ENCODE measurements at places on chromosomes 4 and X. TPM values are rescaled to one million over a fixed set of nuclear protein-coding genes. Genes with fewer than 3 reads are reported as not detected.
A peak's percentile ranks its signal among the peaks of the same experiment; 100 is the strongest.

The NUDT10 gene
- total RNA-seq: 39.1 TPM

The ABCB7 gene
- 46.8 TPM for total RNA-seq

The RNF150 gene
- total RNA-seq: 34.5 TPM

DNA sequence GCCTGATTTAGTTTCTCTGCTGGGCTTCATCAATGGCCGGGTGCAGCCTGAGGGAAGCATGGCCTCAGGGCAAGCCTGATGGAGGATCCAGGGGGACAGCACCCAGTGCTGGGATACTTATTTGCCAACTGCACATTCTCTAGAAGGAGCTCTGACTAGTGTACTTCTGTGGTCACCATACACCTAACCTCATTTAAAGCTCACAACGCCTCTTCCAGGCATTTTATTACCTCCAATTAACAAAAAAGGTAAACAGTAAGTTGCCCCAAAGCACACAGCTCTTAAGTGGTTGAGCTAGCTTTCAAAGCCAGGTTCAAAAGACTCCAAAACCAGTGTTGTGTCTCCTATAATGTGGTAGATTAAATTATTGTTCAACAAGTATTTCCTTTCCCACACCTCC lies 26.8 kb upstream of the ATXN3L start:
- no peak for DNase-seq

DNA sequence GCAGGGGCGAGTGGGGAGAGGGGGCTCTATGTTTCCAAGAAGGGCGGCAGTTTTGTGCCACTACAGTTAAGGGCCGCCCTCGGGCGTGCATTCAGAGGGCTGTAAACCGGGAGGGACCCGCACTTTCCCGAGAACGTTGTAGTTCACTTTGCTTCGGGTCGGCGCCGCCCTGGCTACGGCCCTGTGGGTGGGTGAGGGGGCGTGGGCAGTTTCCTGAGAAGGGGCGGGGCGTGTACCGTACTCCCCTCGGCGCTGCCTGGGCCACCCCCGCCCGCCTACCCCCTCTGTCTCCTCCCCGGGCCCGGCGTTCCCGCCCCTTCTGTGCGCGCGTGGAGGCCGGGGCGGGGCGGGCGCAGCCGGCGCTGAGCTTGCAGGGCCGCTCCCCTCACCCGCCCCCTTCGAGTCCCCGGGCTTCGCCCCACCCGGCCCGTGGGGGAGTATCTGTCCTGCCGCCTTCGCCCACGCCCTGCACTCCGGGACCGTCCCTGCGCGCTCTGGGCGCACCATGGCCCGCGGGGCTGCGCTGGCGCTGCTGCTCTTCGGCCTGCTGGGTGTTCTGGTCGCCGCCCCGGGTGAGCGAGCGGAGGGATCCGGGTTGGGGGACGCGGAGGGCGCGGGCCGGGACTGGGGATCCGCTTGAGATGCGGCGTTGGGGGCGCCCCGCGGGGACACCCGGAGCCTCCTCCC lies at the start of gene CD99:
Gene CD99 (plus strand): TSS at position 440 of the 687 bp plus-strand sequence. CDS start 66 bp downstream, at position 506.
- DNase-seq: no peak

- DNase-seq: no peak
Measured at GRCh38 chr4:120683897-120684540, 238.5 kb downstream of the PRDM5 start.

DNA sequence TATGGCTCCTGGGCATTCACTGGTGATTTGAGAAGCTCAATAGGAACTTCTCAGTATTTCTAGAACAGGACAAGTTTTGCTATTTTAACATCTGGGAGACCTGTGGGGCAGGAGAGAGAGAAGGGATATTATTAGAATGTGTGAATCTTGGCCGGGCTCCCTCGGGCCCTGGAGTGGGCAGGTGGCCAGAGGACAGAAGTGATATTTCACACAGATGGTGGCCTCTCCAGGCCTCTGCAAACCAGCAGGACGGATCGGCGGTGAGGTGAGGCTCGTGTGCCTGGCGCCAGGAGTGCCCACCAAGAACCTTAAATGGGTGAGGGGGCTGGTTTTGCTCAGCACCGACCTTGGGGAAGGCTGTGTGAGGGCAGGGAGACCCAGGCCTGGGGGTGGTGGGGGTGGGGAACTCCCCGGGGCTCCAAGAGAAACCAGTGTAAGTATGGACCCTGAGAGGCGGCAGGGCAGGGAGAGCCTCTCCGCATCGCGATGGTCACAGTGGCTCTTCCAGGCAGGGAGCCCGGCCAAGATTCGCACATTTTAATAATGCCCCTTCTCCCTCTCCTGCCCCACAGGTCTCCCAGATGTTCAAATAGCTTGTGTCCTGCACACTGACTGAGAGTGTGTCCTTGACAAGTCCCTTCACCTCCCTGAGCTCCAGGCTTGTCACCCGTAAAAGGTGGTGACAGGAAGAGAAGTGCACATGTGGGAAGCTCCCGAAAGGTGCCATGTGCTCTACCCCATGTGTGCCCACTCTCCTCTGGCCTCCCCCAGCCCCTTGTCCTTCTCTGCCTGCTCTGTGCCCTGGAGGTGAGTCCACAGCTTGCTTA lies 64.9 kb downstream of the SORCS2 start:
- no peak for DNase-seq

- no peak for DNase-seq
Measured at GRCh38 chrX:17597327-17597726, 140.0 kb upstream of the SCML1 start.

DNA sequence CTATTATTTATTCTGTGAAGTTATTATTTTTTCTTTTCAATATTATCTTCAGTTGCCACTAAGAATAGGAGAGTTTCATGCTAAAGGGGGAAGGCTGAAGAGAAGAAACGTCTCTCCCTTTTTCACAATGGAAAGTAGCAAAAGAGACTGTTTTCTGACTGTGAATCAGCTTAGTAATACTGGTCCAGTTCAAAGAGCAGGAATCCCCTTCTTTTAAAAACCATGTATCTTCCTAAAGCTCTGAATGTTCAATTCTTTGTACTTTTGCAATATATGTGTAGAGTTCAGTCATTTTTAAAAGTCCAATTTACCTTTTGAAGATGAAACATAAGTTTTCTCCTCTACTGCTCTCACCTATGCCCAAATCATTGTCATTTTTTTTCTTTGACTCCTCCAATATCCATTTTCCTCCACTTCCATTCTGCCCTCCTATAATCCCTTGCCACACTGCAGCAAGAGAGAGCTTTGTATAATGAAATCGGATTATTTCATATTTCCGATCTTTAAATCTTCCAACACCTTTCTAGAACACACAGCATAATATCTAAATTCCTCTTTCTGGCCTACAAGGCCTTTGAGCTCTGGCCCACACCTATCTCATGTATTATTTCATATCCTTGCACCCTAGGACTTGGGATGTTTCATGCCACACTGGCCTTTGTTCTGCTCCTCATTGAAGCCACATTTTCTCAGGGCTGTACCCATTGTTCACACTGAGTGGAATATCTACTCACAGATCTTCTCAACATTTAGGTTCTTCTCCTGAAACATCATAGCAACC lies 195.3 kb downstream of the CAMK2D start:
- no peak for DNase-seq

GRCh38 chrX:25277574-25277973 lies 261.8 kb upstream of the ARX start:
- no peak for DNase-seq

GRCh38 chr4:61318431-61318830 lies 118.3 kb downstream of the ADGRL3 start:
- DNase-seq: no peak

- DNase-seq: no peak
Measured at GRCh38 chr4:169256856-169257761, 13.6 kb downstream of the SH3RF1 start.

The DMP1 gene
- 0.16 TPM for total RNA-seq

The POU3F4 gene
- 12.6 TPM for total RNA-seq

GRCh38 chr4:102560115-102560514 lies 59.0 kb downstream of the NFKB1 start:
- no peak for DNase-seq

- no peak for DNase-seq
Measured at GRCh38 chr4:166882221-166882620, 352.1 kb downstream of the SPOCK3 start.

DNA sequence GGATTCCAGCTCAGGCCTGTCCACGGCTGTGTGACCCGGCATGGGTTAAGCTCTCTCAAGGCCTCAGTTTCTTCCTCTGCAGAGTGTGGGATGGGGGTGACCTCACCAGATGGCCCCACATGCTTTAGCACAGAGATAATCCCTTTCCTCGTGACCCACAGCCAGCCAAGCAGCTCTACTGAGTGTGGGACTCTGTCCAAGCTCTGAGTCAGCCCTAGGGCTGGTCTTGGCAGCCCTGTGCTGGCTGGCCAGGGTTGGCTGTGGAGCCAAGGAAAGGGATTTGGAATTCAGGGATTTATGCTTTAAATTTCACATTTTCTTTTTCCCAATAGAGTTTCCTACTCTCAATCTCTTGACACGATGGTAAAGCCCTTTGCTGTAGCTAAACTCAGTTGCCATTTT lies 19.7 kb upstream of the SPON2 start:
- peak; percentile 81 for DNase-seq

DNA sequence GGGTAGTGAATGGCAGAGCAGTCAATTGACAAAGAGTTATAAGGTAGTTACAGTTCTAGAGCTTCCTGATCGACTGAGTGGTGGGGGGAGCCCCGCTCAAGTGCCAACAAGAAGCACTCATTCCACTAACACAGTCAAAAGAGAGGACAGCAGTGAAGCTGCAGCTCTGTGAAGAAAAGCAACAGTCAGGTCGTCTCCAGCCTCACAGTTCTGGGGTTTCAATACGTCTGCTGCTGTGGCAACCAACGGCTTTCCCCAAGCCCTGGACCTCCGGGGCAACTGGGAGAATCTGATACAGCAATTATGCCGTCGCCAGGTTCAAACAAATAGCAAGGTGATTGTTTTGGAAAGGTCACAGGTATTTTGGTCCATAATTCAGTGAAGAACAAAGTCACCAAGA lies 30.8 kb downstream of the GPM6B start:
- DNase-seq: no peak

The PNCK gene
- 27.5 TPM for total RNA-seq

The CEP135 gene
- 42.0 TPM for total RNA-seq

DNA sequence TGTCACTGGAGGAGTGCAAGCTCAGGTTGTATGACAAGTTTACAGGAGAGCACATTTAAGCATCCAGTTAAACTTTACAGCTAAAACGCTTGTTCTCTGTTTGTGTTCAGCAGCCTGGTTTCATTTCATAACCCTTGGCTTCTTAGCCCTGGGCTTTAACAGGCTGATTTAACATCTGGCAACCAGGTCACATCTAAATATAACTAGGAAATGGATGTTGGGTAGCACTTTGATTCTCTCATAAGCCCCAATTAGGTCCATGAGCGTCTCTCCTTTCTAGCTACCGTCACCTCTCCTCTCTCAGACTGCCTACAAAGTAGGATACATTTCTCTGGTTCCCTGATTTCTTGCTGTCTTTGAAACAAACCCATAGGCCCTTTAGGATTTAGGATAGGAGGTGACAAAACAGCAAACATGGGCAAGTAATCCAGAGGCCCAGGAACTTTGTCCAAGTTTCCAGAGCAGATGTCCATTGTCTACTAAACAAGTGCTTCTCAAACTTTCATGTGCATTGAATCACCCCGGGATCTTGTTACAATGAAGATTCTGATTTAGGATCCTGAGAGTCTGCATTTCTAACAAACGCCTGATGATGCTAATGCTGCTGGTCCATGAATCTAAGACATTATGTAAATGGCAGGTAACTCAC lies 22.5 kb downstream of the OTUD6A start:
- DNase-seq: no peak

DNA sequence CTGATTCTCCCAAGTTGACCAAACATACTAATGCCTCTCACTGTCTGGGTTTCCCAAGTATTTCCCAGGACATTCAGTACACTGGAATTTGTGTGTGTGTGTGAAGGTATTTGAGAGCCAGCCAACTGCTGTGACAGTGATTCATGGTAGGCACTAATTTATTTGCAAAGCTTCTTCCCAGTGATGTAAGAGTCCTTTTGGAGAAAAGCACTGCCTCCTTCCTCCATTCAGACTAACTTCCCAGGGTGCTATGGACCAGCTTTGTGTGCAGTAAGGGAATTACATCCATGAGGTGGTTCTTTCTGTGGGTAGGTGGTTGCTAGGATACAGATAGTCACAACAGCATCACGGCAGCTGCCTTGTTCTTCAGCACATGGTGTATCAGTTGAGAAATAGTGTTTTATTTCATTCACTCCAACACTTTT lies 8.7 kb downstream of the EGF start:
- peak; percentile 3 for DNase-seq

The MAGEA9B gene
- not detected for total RNA-seq

- no peak for DNase-seq
Measured at GRCh38 chr4:143358923-143359643, 22.4 kb downstream of the GAB1 start.

DNA sequence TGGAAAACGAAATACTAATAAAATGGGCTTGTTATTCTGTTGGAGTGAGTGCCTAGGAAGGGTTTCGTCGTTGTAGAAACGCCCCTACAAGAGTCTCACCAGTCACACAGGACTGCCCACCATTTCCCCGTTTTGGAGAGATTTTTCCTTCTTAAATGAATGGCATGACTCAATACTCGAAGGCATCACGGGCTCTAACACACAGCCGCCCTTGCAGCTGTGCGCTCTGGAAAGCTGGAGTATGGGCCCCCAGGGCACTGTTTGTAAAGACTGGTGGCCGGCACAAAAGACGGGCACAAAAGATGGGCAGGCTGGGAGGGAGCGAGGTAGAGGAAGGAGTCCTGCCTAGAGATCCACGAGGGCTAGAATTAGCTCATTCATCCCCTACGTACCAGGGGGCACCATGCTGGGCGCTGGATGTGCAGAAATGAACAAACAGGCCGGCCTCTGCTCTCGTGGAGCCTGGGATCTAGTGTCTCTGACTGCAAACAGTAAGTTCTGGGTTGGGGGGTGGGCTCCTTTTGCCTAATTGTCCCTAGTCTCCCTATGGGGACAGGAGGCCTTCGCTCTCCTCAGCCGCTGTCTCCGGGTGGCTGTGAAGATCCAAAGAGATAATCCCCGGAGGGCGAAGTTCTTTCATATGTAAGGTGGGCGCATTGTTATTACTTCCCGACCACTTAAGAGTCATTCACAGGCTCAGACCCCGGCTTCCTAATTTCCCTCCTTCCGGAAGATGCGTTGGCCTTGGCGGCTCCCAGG lies 1.0 kb upstream of the SFRP2 start:
- DNase-seq: no peak

The MRFAP1L1 gene
- total RNA-seq: 90.8 TPM

- DNase-seq: no peak
Measured at GRCh38 chr4:3706565-3707422, 59.4 kb upstream of the ADRA2C start.

- DNase-seq: no peak
Measured at GRCh38 chrX:101385026-101385684, 836 bp downstream of the BTK start.

DNA sequence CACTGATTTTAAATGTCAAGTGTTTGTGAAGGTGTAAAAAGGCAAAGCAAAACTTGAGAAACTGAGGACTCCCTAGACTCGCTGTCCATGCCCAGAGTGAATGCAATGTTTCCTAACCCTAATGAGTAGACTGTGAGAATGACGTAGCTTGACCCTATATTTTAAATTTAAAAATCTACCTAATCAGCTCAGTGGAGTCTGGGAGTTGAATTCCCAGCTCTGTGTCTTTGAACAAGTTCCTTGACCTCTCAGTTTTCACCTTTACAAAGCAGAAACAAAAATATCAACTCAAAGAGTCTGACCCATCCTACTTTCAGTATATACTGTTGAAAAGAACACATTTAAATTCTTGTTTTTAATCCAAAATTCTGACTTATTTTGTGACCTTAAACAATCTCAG lies 2.3 kb downstream of the FGA start:
- DNase-seq: no peak

GRCh38 chrX:4484266-4484665 lies 770.8 kb upstream of the PRKX start:
- DNase-seq: no peak

The TRIM75 gene
- total RNA-seq: not detected

- DNase-seq: no peak
Measured at GRCh38 chrX:78838709-78839108, 91.2 kb downstream of the LPAR4 start.

The DCLK2 gene
- 65.0 TPM for total RNA-seq
